Fibroblast of the aortic adventitia (primary cell): ENCODE measurements at places on chromosomes 5 and 9.

GRCh38 chr5:56303511-56303910 is 70.4 kb upstream of the ANKRD55 start:
- no peak for DNase-seq

DNA sequence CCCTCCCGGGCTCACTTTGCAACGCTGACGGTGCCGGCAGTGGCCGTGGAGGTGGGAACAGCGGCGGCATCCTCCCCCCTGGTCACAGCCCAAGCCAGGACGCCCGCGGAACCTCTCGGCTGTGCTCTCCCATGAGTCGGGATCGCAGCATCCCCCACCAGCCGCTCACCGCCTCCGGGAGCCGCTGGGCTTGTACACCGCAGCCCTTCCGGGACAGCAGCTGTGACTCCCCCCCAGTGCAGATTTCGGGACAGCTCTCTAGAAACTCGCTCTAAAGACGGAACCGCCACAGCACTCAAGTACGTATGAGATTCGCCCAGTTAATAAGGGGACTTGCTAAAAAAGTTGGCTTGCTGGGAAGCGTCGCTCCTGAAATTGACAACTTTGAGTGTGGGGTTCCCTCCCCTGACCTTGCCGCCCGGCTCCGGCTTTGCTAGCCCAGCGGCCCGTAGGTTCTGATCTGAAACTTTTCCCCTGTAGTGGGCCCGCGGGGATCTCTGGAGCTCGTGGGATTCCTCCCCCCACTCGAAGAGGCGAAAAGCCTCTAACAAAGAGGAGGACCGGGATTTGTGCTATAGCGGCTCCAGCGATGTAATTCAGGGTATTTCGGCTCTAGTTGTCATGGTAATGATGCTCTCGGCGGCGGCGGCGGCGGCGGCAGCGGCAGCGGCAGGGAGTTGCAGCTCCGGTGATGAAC is 572 bp downstream of the NR4A3 start:
- DNase-seq = peak; percentile 58

DNA sequence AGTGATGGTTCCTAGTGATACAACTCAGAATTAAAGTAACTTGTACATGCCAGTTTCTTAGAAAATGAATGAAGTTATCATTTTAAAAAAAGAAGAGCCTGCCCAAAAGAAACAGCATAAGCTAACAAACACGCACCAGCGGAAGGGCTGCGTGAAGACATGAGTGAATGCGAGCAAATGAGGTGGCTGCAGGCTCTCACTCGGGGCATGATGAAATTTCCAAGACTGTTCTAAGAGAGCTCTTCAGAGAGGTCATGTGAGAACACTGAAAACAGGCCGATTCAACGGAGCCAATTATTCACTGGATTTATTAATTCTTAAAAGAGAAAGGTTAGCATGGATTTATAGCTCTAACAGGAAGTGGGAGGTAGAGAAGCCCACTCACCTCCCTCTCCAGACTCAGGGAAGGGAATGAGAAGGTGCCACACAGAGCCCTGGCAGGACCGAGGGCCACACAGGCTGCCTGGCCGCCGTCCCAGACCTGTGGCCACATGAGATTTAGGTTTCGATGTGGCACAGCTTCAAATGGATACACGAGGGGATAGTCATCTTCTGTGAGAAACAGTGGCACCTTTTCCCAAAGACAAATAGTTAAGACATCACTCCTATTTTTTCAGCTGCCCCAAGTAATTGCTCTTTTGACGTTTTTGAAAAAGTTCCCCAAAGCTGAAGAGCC is 55.5 kb downstream of the HABP4 start:
- DNase-seq = peak; percentile 43

- no peak for DNase-seq
Measured at GRCh38 chr5:103298117-103298516, 39.6 kb downstream of the MACIR start.

- DNase-seq = peak; percentile 25
Measured at GRCh38 chr5:116013936-116014335, 18.3 kb upstream of the ARL14EPL start.

DNA sequence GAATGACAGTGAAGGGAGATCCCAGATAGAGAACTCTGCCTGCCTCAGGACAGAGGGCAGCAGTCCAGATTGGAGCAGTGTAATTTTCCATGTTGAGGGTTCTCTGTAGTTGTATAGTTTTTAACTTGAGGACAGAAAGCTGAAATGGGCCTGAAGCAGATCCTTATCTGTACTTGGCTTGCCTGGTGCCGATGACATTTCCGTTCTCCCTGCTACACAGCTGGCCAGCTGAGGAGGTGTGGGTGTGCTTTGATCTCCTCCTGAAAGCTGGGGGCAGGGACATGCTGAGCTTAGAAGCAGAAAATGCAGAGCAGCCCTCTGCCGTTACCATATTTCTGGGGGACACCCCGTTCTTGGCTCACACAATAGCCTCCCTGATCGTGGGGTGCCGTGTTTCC is 10.5 kb downstream of the GLRX start:
- peak; percentile 55 for DNase-seq

DNA sequence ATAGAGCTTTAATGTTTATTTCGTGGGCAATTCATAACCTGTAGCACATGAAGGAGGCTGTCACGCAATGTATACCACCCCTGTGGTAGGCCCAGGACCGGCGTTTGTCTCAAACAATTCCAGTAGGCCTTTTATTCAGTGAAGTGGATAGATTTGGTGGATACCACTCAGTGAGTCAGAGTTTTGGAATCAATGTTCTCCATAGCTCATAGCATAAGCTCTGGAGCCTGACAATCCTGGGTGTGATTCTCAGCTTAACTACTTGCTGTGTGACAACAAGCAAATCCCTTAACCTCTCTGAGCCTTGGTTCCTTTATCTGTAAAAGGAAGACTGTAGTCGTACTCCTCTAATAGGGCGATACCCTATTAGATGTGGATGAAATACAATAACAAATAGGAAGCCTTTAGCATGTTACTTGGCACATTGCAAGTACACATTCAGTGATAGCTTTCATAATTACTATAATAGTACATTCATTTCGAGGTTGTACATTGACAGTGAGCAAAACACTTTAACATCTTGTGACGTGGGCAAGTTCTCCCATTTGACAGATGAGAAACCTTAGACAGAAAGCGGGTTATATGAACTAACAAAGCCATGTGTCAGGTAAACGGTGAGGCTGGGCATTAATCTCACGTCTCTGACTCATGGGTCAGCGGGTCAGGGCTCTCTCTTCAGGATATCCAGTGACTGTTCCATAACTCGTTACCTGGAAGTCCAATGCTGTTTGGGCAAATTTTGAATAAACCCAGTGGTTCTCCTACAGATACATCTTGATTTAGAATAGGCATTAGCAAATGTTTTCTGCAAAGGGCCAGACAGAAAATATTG is 130.8 kb downstream of the C9orf152 start:
- DNase-seq = peak; percentile 64
